Left kidney (tissue), 8 donors: ENCODE measurements at places on chromosomes 3 and 15. TPM values are rescaled to one million over a fixed set of nuclear protein-coding genes. Genes with fewer than 3 reads are reported as not detected.
A peak's percentile ranks its signal among the peaks of the same experiment; 100 is the strongest.

The TRMT10C gene
- 35.4 TPM for polyA plus RNA-seq

- peak; percentile 49 for DNase-seq
These were observed 790 bp downstream of the RAB5A start for GRCh38 chr3:19947549-19948225.

DNA sequence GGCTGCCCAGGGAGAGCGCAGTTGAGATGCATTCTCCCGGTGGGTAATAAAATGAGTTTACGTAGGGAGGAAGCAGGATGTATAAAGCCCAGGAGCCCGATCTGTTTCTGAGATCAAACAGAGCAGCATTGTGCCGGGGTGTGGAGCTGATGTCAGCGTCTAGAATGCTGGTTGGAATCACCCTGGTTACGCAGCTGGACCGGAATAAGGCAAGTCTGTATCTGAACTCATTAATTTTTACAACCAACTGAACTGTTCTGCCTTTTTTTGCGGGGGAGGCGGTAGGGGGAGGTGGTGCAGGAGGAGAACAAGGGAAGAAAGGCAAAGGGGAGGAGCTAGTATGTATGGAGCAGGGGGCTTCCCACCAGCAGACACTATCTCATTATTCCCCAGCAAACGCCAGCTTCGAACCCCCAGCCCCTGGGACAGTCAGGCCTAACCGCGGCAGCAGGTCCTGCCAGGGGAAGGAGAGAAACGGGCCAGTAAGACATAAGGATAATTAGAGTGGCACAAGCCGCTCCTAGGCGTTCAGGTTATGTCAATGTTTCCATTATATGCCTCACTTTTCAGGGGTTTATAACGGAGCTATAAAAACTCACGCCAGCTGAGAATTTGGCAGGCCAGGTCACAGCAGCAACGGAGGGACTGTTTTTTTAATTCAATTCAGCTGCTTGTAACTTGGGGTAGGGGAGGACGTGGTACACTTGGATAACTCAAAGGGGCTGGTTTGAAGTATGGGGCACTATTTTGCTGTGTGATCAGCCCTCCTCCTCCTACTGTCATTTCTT, 175.3 kb upstream of the HES1 start:
- DNase-seq = peak; percentile 78

DNA sequence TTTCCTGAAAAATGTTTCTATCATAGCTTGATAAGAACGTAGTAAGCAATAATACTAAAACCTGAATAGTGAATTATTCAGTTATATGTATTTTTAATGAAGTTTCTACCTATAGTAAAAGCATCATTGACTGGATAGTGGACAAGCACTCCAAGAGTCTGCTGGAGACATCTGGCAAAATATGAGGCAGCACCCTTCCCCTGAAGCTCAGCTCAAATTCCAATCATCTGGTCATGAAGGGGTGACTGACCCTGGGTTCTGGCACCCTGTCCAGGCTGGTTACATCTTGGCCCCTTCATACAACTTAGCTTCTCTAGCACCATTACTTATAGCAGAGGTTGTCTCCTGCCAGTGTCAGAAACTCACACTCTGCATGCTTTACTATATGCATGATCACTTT, 455.4 kb downstream of the RAP2B start:
- no peak for DNase-seq

GRCh38 chr3:158640646-158641045, 3.7 kb upstream of the GFM1 start:
- DNase-seq = no peak
